Thoracic aorta (tissue), 2 donors: ENCODE measurements at places on chromosomes 11 and 22.

DNA sequence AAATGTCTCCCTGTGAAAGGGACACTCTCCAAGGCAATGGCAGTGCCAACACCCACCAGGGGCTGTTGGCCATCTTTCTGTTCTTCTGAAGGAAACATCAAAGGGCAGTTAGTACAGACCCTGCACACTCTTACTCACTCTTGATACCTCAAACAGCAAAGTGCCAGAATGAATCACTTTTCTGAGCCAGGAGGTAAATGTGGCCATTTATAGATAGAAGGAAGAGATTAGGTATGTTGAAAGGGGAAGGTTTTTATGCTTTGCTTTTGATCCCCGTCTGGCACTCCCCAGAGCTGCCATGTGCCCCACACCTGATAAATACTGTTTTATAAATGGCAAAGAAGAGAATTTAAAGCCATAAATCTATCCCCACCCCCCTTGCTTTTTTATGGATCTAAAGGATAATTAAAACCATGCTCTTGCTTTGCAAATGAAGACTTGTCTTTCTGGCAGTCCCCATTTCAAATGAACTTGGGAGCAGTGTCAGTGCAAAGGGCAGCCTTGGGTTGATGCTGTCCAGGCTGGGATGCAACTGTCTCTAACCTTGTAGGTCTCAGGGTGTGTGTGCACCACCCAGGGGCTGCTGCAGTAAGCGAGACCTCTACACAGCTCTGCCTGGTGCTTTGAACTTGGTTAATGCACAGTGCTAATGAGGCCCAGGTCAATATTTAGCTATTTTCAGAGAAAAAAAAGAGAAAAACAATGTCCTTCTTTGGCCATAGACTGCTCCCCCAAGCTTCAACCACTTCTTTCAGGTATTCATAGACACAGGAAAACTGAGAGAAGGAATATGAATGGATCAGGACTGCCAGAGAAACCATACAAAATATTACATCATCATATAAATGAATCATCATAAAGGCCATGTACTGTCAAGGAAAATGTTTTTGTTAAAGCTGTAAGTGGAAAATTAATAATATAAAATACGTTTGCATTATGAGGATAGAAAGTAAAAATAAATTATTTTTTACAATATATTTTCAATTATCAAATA lies 207.5 kb downstream of the ETS1 start:
- DNase-seq: no peak

GRCh38 chr22:17162731-17163130 lies 3.7 kb upstream of the HDHD5 start:
- no peak for DNase-seq

GRCh38 chr22:46545086-46545792 lies 7.8 kb upstream of the CELSR1 start:
- no peak for DNase-seq

DNA sequence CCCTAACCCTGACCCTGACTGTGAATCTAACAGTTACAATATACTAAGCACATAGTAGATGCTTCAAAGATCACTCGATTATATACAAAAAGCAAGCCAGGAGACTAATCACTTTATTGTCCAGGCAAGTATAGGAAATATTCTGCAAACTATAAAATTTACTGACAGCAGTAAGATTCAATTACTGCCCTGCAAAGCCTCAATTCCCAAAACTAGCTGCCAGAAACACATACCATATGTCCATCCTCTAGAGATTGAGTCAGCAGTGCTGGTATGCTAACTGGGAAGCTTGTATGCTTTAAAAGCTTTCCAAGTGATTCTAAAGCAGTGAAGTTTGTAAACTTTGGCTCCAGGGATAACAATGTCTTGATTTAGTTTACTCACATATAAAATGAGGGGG lies 26.1 kb downstream of the CSTF3 start:
- DNase-seq: no peak

GRCh38 chr11:76249195-76249741 lies 43.0 kb upstream of the WNT11 start:
- no peak for DNase-seq

GRCh38 chr11:30455025-30455424 lies 131.1 kb downstream of the MPPED2 start:
- no peak for DNase-seq

- DNase-seq: no peak
Measured at GRCh38 chr11:59198726-59199125, 14.0 kb downstream of the MPEG1 start.

GRCh38 chr11:120079750-120080610 lies 57.9 kb downstream of the TRIM29 start:
- DNase-seq: no peak

GRCh38 chr11:119839476-119840133 lies 110.6 kb upstream of the NECTIN1 start:
- no peak for DNase-seq

DNA sequence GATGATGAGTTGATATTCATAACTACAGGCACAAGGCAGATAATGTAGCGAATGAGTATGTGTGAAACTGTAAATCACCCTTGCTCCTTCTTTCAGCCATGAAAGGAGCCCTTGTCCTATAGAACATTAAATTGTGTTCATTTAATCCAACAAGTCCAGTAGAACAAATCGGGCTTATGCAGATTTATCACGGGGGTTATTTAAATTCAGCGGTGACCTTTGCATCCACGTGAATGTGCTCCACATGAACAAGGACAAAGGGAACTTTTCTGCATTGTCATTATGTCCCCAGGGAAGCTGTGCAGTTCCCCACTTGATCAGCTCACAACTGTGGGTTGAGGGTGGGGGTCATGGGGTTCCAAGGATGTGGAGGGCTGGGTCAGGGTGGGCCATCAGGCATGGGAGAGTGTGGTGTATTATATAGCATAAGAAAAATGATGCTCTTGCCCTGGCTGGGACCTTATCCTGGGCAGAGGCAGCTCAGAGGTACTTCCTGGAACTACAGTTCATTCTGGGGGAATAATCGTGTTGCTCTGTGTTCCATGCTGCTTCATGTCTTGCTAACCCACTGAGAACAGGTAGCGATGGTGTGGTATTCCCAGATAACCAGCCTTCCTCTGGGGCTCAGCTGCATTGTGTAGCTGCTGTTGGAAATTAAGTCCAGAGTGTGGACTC lies 306.6 kb downstream of the FAT3 start:
- no peak for DNase-seq

DNA sequence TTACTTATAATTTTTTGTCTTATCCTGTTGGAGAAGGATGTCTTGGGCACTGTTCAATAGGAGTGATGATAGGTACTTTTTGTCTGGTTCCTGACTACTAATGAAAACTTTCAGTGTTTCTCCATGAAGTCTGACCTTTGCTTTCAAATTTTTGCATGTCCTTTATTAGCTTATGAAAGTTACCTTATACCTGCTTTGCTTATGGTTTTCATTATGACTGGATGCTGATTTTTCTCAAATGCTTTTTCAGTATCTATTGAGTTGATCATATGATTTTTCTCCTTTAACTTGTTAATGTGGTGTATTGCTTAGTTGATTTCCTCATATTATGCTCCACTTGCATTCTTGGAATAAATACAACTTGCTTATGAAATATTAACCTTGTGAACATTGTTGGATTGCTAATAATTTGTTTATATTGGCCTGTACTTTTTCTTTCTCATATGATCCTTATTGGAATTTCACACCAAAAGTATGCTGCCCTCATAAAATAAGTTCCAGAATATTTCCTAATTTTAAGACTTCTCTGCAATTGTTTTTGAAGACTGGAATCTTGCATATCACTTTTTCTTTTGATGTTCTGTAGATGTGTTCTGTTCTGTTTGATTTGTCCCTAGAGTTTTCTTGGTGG lies 85.0 kb upstream of the SC5D start:
- DNase-seq: no peak

GRCh38 chr11:115126092-115126491 lies 378.1 kb downstream of the CADM1 start:
- no peak for DNase-seq

GRCh38 chr22:41057076-41057475 lies 35.3 kb upstream of the EP300 start:
- DNase-seq: no peak

GRCh38 chr11:405954-406795 lies 8.6 kb downstream of the SIGIRR start:
- no peak for DNase-seq

GRCh38 chr11:133302056-133302455 lies 230.2 kb downstream of the OPCML start:
- no peak for DNase-seq

GRCh38 chr22:31876156-31876920 lies 68.0 kb upstream of the YWHAH start:
- DNase-seq: no peak

DNA sequence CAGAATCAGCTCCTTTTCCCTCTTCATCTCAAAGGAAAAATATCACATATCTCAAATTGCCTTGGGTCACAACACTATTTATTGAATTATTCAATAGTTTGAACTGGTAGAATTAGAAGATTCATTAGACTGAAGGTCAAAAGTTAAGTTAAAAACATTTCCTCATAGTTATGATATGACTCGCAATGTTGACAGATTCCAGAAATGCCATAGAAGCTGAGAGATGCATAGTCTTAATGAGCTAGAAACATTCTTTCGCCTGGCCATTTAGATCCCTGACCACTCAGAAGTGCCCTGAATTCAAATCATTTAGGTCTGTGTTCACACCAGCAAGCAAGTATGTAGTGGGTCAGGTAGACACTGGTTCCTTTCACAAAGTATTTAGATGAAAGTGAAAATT lies 44.4 kb downstream of the FAT3 start:
- DNase-seq: no peak

- no peak for DNase-seq
Measured at GRCh38 chr11:1727861-1728260, 22.5 kb downstream of the IFITM10 start.

DNA sequence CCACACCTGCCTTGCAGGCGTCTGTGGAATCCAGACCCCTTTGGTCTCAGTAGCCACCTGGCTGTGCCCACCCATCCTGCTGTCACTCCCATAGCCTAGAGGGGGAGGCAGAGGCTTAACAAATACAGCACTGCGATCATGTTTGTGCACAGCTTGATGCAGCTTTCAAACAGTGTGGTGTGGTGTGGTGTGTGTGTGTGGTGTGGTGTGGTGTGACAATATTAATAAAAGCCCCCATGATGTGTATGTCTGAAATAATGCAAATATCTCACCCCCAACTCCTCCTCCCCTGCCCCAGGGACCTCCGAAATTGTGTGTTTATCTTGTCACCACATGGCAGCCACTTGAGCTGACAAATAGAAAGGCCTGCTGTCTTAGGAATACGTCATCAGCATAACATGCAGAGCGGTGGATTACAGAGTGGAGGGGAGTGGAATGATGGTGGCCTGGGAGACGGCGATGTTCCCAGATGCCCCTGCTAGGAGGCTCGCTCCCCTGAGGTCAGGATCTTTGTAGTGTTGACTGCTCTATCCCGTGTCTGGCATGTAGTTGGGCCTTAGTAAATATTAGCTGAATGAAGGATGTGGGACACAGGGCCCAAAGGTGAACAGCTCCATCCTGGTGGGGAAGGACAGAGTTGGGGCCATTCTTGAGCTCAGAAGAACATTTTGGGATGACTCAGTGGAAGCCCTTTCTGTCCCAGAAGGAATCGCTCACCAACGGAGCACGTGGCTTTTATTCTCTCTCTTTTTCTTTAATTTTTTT lies 2.8 kb downstream of the PDXP start:
- DNase-seq: no peak

DNA sequence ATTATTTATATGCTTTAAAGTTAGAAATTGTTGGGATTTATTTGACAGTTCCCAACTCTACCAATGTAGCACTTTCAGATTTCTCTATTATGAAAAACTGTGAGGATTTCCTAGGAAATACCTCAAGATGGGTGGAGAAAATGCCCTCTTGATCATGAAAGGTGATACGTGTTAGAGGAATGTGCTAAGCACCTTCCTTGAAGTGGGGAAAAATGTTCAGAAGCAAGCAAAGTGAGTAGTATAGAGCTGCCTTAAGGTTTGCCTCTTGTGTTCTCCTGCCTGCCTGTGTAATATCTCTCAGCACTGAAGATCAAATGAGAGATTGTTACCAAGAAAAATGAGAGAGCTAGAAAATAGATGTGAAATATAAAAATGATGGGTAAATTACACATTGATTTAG lies 58.2 kb downstream of the YAP1 start:
- DNase-seq: no peak

GRCh38 chr11:134711588-134711987 lies 299.5 kb upstream of the B3GAT1 start:
- DNase-seq: no peak

- DNase-seq: no peak
Measured at GRCh38 chr11:73314117-73314961, 6.3 kb downstream of the ARHGEF17 start.

DNA sequence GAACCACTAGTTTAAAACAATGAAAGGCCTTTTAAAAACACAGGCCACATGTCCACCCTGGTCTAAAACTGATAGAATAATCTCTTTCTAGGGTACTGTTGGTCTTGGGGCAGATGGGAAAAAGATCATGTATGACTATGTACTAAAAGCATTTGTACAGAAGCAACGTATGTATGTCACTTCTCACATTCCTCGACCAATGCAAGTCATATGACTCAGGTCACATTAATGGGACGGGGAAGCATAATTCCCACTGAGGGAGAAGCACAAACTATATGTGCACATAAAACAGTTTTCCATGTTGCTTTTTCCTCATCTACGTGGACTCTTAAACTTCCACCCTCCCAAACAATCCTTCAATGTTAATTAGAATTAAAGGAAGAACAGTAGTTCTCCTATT lies 32.2 kb upstream of the GAB2 start:
- DNase-seq: no peak

DNA sequence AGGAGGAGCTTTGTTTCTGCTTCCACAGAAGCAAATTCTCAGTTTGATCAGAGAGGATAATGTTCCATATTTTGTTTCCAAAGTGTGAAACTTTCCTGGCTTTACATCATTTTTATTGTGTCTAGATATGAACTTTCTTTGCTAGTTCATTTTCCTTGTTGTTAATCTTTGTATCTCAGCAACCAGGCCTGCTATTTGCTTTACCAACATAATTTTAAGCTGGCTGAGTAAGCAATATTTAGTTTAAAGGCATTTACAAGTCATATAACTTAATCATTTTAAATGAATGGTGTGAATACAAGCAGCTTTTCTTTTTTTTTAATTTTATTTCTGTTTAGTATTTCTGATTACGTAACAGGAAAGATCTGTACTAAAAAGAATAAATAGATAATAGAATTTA lies 15.2 kb downstream of the NUCB2 start:
- no peak for DNase-seq

GRCh38 chr11:95389427-95389826 lies 158.4 kb upstream of the SESN3 start:
- DNase-seq: no peak

DNA sequence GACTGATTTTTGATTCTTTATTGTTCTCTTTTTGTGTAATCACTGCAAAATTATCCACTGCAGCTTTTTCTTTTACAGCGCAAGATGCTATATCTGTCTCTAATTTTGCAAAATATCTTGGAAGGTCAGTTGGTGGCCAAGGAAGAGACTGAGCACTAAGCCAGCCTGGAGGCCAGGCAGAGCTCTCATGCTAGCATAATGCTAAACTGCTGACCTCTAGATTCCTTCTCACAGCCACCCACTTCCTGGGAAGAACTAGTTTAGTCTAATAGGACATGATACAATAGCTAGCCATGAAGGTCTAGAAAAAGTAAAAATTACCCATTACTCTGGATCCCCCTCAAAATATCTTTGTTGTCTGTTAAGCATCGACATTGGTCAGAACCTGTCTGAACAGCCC lies 227.2 kb upstream of the ARHGAP20 start:
- DNase-seq: no peak
